ENCODE measurements at places on chromosomes 3 and 15.
A peak's percentile ranks its signal among the peaks of the same experiment; 100 is the strongest.

DNA sequence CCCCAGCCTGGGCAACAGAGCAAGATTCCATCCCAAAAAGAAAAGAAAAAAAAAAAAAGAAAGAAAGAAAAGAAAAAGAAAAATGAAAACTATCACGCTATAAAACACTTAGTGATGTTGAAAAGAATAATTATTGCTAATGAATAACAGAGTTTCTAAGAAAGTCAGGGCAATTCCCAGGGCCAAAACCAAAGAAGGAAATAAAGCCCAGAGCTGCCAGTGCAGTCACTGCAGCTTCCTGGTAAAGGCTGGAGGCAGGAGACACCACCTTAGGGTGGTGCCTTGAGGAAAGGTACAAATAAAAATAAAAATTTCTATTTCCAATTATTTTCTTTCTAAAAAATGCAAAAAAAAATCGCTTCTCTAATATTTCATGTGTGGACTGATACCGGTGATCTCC lies 19.7 kb upstream of the UACA start:
- no peak for DNase-seq

DNA sequence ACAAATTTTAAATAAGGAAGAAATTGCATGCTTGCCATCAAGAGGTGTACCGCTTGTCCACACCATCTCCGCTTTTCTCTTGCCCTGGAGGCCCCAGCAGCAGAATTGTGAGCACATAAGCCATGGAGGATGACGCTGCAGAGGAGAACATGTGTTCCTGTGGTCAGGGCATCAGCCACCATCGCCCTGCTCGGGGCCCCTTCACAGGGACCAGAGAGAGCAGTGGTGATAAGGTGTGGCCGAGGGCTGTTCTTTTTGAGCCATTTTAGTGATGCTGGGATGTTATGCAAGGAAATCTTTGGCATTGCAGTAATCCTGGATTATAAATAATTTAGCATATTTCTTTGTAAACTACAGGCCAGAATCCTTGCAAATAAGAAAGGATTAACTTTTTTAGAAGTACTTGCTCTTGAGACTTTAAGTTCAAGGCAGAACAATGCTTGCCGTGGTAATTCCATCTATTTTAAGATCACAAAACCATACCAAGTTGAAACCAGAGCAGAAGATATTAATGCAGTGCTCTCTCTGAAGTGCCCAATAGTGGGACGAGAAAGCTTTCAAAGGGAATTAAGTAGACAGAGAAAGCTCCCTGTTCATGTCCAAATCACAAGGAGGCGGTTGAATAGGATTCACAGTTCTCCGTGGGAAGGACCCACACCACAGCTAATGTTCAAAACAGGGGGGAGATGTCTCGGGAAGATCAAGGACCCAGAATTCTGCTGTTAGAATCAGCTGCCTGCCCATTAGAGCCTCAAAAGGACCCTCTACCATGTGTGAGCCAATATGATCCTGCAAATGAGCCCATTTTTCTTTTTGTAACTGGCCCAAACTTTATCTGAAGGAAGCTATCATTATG lies 338.5 kb downstream of the RORA start:
- no peak for DNase-seq

DNA sequence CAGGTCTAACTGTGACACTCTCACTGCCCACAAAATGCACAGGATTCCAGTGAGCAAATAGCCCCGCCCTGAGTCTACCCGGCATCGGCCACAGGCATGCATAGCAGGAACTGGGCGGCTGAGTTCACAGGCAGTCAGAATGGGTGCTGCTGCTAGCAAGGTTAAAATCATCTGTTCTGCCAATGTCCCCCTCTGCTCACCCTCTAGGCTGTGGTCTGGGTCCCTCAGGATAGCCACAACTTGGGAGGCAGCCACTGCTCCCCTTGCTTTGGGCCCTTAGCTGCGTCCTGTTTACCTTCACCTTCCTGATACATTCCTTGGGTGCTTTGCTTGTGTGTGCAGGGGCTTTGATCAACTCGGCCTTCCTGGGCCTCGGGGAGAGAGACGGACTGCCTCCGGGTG lies 232.9 kb upstream of the RGMA start:
- peak; percentile 5 for DNase-seq

GRCh38 chr15:27241943-27242342 lies 271.0 kb downstream of the GABRG3 start:
- DNase-seq, result no peak

GRCh38 chr3:54783611-54784010 lies 144.2 kb downstream of the LRTM1 start:
- DNase-seq, result no peak

DNA sequence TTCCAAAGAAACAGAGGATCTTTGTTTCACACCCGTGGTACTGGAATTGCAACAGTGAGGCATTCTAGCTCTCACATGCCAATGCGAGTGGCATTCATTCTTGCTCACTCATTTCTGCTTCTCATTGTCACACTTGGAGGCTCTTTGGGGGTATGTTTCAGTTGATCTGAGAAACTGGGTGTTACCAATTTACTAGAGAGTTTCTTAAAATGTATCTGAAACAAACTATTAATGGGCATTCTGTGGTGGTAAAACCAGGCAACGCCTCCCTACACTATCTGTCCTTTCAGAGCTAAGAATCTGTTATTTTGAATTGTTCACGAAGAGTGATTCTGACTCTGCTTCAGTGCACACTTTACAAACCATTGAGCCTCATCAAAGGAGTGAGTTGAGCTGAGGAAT lies 140.6 kb upstream of the BHLHE40 start:
- DNase-seq, result no peak

DNA sequence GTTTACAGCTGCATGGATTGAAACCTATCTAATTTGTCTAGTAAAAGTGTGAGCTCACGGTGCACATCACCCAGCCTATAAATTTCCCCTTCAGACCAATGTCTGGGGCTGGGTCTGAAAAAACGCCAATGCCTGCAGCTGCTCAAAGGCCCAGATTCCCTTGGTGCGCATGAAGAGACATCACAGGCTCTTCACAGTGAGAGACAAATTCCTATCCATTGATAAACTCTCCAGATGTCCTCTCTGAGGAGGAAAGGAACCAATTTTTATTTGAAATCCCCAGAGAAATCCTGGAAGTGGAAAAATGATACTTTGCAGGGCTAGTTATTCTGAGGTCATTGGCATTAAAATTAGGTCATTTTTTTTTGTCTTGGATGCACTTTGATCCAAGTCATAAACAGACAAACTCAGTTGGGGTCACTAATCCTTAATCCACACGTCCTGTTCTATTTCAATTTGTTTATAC lies 360.5 kb downstream of the EPHA3 start:
- no peak for DNase-seq

GRCh38 chr15:43134157-43134635 lies 810 bp downstream of the TMEM62 start:
- DNase-seq, result no peak

DNA sequence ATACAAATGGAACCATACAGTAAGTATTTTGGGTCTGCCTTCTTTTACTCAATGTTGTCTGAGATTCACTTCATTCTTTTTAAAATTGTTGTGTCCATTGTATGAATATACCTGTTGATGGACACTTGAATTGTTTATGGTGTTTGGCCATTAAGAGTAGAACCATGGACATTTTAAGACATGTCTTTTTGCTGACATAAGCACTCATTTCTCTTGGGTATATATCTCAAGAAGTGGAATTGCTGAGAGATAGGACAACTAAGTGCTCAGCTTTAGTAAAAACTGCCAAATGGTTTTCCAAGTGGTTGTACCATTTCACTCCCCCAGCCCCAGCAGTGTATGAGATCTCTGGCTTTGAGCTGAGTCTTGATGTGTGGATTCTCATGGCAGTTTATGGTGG lies 28.2 kb downstream of the POMGNT2 start:
- DNase-seq, result no peak

DNA sequence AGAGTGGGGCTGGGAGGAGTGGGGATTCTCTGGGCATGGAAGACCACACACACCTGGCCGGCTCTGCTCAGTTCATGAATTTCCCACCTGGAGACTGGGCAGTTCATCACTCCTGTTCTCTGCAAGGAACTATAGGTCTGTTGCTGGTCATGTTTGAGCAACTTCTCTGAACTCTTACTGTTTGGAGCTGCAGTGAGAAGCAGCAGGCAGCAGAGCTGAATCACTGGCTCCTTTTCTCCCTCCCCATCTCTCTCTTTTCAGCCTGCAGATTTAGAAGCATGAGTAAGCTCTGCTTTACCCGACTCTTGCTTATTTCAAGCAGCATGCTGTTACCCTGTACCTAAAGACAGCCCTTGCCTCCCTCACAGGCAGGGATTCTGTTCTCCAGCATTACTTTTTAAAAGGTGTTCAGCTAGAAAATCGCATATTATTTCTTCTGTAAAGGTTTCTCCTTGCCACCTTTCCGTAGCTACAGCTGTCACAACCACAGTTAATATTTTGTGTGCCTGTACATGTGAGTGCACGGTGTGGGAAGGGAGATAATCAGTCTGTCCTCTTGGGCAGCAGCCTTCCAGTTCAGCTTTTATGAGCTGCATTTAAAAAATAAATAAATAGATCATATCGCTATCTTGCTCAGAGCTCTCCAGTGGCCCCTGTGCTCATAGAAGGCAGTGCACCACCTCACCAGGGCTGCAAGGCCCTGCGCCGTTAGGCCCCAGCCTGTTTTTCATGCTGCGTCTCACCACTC lies 131.6 kb downstream of the CHCHD6 start:
- peak; percentile 23 for DNase-seq

DNA sequence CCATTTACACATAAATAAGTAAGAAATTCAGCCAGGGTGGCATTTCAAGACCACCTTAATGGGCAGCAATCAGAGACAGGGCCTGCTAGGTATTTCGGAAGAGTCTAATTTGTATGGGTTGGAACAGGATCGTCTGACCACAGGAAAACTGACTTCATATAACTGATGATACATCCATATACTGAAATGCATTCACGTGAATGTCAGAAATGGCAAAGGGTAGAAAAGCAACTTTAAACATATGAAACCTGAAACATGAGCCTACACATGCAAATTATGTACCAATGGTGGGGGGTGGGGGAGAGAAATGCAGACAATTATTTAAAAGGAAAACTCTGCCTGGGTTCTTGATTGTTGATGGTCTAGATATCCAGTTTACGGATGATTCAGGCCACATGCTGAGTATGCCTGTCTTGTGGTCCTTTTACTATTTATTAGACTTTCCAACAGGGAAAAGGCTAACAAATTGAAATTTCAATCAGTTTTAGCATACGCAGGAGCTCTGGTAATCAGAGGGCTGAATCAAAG lies 582.2 kb downstream of the FOXP1 start:
- DNase-seq, result no peak

DNA sequence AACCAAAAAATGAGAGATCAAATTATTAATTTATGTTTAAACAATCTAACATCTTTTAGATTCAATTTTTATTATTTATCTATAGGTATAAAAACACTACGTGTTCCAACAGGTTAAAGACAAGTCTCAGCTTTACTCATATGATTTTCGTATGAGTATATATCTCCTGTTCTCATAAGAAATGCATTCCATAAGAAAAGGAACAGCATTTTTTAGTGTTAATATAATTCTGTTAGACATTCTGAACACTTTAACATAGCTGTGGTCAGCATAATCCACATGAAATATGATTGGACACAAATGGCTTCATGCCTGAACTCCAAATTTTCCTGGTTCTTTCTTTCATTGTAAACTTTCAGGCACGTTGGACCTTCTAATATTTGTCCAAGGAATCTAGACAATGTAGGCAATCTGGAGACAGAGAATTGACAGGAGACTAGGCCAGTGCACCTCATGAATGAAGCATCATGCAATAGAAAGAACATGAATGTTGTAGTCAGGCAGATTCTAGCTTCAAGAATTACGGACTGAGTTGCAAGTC lies 1122.0 kb upstream of the ALCAM start:
- DNase-seq, result peak; percentile 5

- no peak for DNase-seq
Observed at GRCh38 chr15:44570361-44570760, 33.4 kb downstream of the EIF3J start.

DNA sequence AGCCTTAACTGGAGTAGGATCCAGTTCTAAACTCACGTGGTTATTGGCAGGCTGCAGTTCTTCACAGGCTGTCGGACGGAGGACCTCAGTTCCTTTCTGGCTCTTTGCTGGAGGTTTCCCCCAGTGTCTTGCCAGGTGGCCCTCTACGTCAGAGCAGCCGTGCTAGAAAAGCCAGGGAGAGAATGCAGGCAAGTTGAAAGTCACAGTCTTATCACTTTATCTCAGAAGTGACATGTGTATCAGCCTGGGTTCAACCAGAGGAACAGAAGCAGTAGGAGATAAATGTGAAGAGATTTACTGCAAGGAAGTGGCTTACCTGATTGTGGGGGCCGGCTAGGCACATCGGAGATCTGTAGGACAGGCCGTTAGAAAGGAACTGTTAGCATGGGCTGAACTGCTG lies 125.3 kb upstream of the BNIP2 start:
- DNase-seq, result no peak

DNA sequence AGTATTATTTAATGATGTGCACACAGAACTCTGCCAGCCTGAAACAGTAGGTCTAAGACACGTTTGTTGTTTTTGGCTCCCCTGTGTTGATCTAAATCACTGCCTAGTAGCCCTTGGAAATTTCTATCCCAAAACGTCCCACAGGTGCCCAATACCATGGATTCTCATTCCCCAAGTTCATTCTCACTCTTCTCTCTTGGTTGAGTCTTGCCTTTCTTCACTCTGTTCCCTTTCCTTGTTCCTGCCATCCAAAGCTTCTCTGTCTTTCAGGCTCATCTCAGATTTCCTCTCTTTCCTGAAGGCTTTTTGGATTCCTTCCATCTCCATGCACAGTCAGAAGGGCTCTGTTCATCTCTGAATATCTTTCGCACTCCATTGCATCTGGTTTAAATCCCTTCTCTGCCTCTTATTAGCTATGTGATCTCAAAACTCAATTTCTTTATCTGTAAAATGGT lies 54.2 kb downstream of the PPARG start:
- DNase-seq, result no peak

DNA sequence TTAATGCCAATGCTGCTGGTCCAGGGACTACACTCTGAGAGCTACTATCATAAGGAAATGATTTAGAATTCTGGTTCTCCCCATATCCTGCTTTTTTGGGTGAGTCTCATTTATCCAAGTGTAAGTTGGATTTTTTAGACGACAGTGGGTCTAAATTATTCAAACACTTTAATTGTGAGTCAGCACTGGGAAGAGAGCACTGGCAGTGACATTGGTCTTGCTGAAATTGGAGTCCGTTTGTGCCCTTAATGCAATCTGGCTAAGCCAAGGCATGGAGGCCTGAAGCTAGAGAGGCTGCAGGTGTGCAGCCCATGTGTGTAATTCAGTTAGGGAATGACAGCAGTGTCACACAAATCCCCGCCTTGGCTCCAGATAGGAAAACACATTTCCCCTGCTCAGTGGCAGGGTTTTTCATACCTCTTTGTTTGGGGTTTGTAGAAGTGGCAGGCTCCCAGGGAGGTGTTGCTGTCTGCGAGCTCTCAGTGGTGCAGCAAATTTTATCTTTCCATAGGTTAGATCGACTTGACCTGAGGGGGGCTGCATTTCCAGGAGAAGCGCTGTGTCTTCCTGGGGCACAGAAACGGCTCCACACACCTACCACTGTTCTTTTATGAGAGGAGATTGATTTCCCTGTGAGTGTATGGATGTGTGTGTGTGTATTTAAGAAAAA lies 197.7 kb downstream of the CD47 start:
- DNase-seq, result no peak

- no peak for DNase-seq
Observed at GRCh38 chr15:75335313-75335704, 554 bp upstream of the COMMD4 start.

All from non-pigmented ciliary epithelial cell (primary cell).